ENCODE measurements at places on chromosomes 5 and 9. TPM values are rescaled to one million over a fixed set of nuclear protein-coding genes. Genes with fewer than 3 reads are reported as not detected.

- no peak for DNase-seq
- peaks cover 10% of the 10 kb centered on the region for H3K27me3 ChIP-seq
- H3K4me1 ChIP-seq: no peaks in the 10 kb centered on the region
Observed at GRCh38 chr9:134914501-134914834, 3.2 kb downstream of the FCN1 start.

The BAAT gene
- total RNA-seq: not detected

- no peaks in the 10 kb centered on the region for H3K27me3 ChIP-seq
- peaks cover 26% of the 10 kb centered on the region for H3K4me1 ChIP-seq
- peak overlapping the region; percentile 88 for H3K27ac ChIP-seq
- peak; percentile 84 for DNase-seq
Observed at GRCh38 chr9:111937781-111938426, 41.3 kb downstream of the UGCG start.

The SNCAIP gene
- not detected for total RNA-seq

DNA sequence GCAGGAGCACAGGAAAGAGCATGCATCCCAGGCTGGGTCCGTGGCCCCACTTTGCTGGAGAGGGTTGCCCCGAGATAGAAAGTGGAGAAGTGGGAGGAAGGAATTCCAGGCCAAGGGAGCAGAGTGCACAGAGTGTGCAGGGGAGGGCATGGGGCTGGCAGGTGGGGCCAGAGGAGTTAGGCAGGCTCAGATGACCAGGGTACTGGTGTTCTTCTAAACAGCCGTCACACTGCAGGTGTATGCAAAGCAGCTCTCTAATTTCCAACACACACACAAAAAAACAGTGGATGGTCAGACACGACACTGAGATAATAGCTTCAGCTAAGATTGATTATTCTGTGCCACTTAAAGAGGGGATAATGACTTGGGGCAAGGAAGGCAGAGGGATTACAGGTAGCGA, 212.2 kb downstream of the MTRR start:
- H3K4me1 ChIP-seq: no peaks in the 10 kb centered on the region
- H3K4me3 ChIP-seq: no peak overlapping the region
- H3K27ac ChIP-seq: no peak overlapping the region
- no peaks in the 10 kb centered on the region for H3K36me3 ChIP-seq
- H3K27me3 ChIP-seq: no peaks in the 10 kb centered on the region
- DNase-seq: no peak

DNA sequence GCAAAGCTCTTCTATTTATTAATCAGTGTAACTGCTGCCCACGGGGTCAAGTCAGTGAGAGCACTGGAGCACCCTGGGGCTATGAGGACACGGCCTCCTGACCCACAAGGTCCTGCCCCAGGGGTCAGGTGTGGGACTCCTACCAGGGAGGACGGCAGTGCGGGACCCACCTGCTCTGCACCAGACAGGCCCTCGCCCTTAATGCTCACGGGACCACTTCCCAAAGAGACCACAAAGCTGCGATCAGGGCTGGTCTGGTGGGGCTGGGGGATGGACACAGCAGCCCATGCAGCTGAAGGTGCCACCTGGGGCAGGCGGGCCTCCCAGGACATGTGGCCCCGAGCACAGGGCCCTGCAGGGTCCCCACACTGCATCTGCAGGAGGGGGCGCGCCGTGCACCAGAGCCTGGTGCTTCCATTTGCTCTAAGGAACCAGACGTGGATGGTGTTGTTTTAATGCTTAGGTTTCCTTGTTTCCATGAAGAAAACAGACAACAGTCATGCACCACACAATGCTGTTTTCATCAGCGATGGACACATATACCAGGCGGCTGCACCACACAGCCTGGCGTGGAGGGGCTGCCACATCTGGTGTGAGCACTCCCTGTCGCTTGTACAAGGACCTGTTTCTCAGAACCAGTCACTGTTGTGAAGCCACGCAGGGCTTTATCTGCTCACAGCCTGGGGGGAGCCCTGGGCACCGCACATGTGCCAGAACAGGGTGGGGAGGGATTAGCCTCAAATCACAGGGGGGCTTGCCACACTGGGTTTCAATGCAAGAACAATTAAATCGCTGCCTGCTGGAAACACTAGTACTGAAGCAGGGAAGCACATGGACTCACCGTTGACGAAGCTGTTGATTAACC, 22.6 kb downstream of the CLPTM1L start:
- peaks cover 18% of the 10 kb centered on the region for H3K36me3 ChIP-seq
- H3K4me1 ChIP-seq: peaks cover 4% of the 10 kb centered on the region
- no peak overlapping the region for H3K4me3 ChIP-seq
- no peaks in the 10 kb centered on the region for H3K27me3 ChIP-seq
- H3K27ac ChIP-seq: no peak overlapping the region

The SLC6A3 gene
- not detected for total RNA-seq

The COL5A1 gene
- 0.34 TPM for total RNA-seq

- H3K27ac ChIP-seq: no peak overlapping the region
- H3K36me3 ChIP-seq: no peaks in the 10 kb centered on the region
- H3K27me3 ChIP-seq: peaks cover 48% of the 10 kb centered on the region
- peak overlapping the region; percentile 74 for H3K4me3 ChIP-seq
Observed at GRCh38 chr5:36607114-36607571, 737 bp downstream of the SLC1A3 start.

- no peak for DNase-seq
- no peak overlapping the region for H3K4me3 ChIP-seq
- H3K27ac ChIP-seq: no peak overlapping the region
- H3K36me3 ChIP-seq: no peaks in the 10 kb centered on the region
Observed at GRCh38 chr5:135266303-135266635, 132.8 kb downstream of the MACROH2A1 start.

DNA sequence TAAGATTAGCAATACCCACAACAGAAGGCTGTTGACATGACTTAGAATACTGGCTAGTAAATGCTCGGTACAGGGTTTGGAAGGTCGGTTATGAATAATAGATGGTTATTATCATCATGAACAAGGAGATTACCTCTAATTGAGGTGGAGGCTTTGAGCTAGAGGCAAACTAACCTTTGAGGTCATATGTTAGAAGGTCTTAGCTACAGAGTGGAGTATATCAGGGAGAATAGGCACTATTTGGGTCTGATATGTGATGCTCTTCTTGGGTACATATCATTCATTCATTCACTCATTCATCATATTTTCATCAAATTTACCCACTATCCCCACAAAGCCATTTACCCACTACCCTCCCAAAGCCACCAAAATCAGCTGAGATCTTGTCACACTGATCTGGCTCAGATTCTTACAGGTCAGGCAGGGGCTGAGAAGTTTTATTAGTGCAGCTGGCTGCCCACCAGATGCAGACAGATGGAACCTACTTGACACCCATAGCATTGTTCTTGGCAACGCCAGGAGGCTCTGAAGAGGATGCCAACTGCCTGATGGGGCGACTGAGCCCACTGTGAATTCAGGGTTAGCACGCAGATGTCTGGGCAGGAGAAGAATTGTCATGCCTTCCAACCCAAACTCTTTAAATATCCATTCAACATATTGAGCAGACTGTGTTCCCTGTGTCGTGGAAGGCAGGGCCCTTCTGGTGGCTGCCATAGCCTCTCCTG, 90.2 kb upstream of the SH3PXD2B start:
- no peaks in the 10 kb centered on the region for H3K4me1 ChIP-seq
- H3K36me3 ChIP-seq: no peaks in the 10 kb centered on the region
- no peak overlapping the region for H3K27ac ChIP-seq
- no peak overlapping the region for H3K4me3 ChIP-seq
- peaks cover 1% of the 10 kb centered on the region for H3K27me3 ChIP-seq
- no peak for DNase-seq

DNA sequence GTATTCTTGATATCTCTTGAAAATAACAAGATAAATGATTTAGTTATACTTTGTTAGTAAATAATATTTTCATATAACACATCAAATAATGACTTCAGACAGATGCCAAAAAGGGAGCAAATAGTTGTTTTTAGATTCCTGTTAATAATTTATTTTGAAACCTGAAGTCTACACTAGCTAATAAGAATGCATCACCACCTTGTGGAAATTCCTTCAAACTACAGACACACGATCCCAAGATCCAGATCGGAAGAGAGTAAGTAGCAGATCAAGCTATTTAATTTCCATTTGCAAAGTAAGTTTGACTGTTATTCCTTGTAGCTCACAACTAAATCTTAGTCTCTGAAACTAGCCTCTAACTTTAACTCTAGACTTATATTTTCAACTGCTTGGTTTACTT, 35.5 kb upstream of the ISL1 start:
- no peaks in the 10 kb centered on the region for H3K27me3 ChIP-seq
- DNase-seq: no peak
- no peak overlapping the region for H3K4me3 ChIP-seq
- no peak overlapping the region for H3K27ac ChIP-seq
- H3K4me1 ChIP-seq: no peaks in the 10 kb centered on the region

DNA sequence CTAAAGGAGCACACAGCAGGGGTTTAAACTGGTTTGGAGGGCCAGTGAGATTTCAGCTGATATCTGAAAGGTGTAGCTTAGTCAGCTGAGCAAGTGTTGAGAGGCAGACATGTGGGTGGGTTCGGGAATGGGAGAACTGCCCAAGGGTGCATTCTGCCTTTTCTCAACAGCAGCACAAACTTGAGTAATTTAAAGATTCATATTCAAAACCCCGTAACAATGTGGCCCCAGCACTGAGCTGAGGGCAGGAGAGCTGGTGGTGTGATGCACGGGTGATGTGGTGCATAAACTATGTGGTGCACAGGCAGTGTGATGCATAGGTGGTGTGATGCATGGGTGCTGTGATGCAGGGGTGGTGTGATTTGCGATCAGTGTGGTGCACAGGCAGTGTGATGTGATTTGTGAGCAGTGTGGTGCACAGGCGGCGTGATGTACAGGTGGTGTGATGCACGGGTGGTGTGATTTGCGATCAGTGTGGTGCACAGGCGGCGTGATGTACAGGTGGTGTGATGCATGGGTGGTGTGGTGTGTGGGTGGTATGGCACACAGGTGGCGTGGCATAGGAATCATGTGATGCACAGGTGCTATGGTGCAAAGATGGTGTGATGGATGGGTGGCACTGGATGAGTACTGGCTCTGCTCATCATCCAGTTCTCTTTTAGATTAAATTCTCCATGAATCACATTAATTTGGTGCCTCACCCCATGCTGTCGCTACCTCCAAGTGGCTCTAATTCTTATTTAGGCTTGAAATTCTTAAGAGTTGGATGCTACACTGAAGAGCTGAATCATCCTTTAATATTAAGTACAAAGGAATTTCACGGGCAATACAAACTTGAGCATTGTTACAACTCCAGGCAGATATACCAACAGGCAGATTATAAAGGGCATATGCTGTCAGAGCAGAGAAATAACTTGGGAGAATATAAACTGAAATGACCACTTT, 53.6 kb downstream of the DAP start:
- no peak overlapping the region for H3K4me3 ChIP-seq
- DNase-seq: no peak
- H3K36me3 ChIP-seq: peaks cover 8% of the 10 kb centered on the region
- peak overlapping the region; percentile 21 for H3K27ac ChIP-seq
- H3K27me3 ChIP-seq: no peaks in the 10 kb centered on the region

GRCh38 chr5:83865579-83865978, 144.9 kb upstream of the HAPLN1 start:
- H3K27ac ChIP-seq: no peak overlapping the region
- H3K36me3 ChIP-seq: no peaks in the 10 kb centered on the region
- H3K4me1 ChIP-seq: no peaks in the 10 kb centered on the region
- no peak overlapping the region for H3K4me3 ChIP-seq
- no peak for DNase-seq

DNA sequence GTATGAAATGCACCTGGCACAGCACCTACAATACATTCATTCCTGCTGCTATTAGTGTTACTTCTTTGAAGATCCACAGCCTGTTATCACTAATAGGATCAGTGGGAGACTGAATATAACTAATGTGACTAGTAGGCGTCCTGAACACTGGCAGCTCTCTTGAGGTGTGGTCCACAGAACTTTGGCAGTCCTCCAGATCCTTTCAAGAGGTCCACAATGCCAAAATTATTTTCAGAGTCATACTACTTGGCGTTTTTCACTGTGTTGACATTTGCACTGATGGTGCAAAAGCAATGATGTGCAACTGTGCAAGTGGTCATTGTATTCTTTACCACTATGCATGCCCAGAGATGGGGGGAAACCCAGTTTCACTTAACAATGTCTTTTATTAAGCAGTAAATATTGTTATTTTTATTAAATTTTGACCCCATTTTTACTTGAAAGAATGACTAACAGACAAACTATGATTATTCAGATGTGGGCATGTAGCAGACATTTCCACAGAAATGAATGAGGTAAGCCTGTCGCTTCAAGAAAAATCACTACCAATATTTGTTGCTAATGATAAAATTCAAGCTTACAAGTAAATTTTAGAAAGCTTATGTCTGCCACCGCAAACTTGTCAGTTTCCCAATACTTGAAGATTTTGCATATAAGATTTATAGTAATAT, 48.9 kb downstream of the ADRB2 start:
- peaks cover 1% of the 10 kb centered on the region for H3K27me3 ChIP-seq
- H3K4me1 ChIP-seq: no peaks in the 10 kb centered on the region
- no peaks in the 10 kb centered on the region for H3K36me3 ChIP-seq
- no peak overlapping the region for H3K27ac ChIP-seq
- DNase-seq: no peak
- no peak overlapping the region for H3K4me3 ChIP-seq

The RBM22 gene
- total RNA-seq: 53.1 TPM

GRCh38 chr9:105142406-105143135, 101.9 kb upstream of the SLC44A1 start:
- no peak overlapping the region for H3K27ac ChIP-seq
- no peak for DNase-seq
- H3K4me3 ChIP-seq: no peak overlapping the region
- H3K36me3 ChIP-seq: no peaks in the 10 kb centered on the region
- H3K27me3 ChIP-seq: peaks cover 1% of the 10 kb centered on the region

GRCh38 chr5:122741681-122742080, 33.2 kb upstream of the SNX2 start:
- DNase-seq: no peak
- H3K4me1 ChIP-seq: no peaks in the 10 kb centered on the region
- peaks cover 9% of the 10 kb centered on the region for H3K27me3 ChIP-seq
- H3K27ac ChIP-seq: no peak overlapping the region

- H3K4me1 ChIP-seq: peaks cover 56% of the 10 kb centered on the region
- peak overlapping the region; percentile 87 for H3K27ac ChIP-seq
- H3K27me3 ChIP-seq: no peaks in the 10 kb centered on the region
Observed at GRCh38 chr9:93126825-93127368, 7.2 kb downstream of the NINJ1 start.

DNA sequence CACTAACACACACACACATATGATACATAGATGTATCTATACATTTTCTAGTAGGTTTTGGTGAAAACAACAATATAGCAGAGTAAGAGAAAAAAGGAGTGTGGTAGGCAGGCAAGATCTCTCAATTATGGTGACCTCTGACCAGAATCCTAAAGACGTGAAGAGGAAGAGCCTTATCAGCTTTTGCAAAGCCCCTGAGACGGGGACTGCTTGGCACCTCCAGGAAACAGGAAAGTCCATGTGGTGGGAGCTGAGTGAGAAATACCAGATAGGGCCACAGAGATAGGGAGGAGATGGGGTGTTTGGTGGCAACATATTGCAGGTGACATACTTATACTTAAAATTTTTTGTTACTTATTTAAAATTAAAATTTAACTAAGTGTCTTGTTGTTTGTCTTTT, 39.9 kb upstream of the CTXN3 start:
- no peaks in the 10 kb centered on the region for H3K4me1 ChIP-seq
- no peak overlapping the region for H3K27ac ChIP-seq
- H3K27me3 ChIP-seq: peaks cover 3% of the 10 kb centered on the region
- no peak for DNase-seq
- no peaks in the 10 kb centered on the region for H3K36me3 ChIP-seq

- no peaks in the 10 kb centered on the region for H3K27me3 ChIP-seq
- no peak for DNase-seq
- no peak overlapping the region for H3K4me3 ChIP-seq
- H3K4me1 ChIP-seq: no peaks in the 10 kb centered on the region
Observed at GRCh38 chr9:84851935-84852585, 182.5 kb downstream of the NTRK2 start.

The GDNF gene
- not detected for total RNA-seq

- no peaks in the 10 kb centered on the region for H3K36me3 ChIP-seq
- H3K4me3 ChIP-seq: no peak overlapping the region
- no peak for DNase-seq
- no peak overlapping the region for H3K27ac ChIP-seq
- H3K27me3 ChIP-seq: no peaks in the 10 kb centered on the region
Observed at GRCh38 chr5:31021181-31021624, 172.3 kb upstream of the CDH6 start.
